ENCODE measurements at places on chromosomes 5 and 9.

DNA sequence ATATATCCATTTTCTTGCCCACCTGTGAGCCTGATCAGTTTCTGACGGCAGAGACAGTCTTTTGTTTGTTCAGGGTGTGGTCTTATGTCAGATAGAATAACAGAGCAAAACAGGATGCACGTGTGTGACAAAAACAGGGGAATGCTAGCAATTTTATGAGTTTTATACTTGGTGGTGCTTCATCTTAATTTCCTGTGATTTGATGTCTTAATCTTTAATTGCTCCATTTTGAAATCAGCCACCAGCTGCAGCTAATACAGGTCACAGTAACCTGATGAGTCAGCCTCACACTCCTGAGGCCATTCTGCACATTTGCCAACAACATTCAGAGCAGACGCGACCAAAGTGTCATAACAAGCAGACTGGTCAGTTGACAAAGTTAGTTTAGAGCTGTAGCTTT, 42.3 kb upstream of the JMY start:
- no peak for DNase-seq
- no peaks in the 10 kb centered on the region for H3K36me3 ChIP-seq
- H3K27me3 ChIP-seq = no peaks in the 10 kb centered on the region
- H3K4me3 ChIP-seq = no peak overlapping the region
- no peaks in the 10 kb centered on the region for H3K4me1 ChIP-seq
- no peak overlapping the region for H3K27ac ChIP-seq

DNA sequence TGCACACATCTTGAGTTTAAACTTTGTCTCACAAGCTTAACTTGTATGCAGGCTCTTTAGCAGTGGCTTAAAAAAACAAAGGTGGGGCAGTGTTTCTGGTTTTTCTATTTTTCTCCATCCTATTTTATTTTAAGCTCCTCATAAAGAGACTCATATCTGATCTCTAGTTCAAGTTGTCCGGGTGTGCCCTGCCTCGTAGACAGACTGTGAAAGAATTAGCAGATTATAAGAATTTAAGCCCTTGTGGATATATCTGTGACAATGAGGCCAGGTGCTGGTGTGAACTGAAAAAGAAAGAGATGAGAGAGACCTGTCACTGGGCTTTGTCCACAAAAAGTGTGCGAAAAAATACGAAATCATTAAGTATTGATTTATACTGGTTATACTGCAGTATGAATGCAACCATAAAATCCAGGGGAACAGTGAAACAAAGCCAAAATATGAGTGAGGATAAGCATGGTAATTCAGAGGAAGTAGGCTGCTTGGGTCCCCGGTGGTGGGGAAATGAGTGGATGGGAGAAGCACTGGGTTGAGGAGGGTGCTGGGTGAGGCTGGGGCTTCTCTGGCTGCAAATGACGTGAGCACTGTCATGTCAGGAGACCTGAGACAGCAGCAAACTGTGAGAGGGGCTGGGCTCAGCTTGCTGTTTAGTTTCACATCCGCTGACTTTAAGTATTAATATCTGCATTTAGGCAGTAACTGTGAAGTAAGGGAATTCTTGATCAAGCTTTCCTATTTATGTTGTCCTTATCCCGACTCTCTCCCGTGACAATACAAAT, 179.7 kb upstream of the ANKRD55 start:
- no peaks in the 10 kb centered on the region for H3K4me1 ChIP-seq
- H3K27me3 ChIP-seq = no peaks in the 10 kb centered on the region
- no peak overlapping the region for H3K27ac ChIP-seq
- H3K36me3 ChIP-seq = no peaks in the 10 kb centered on the region
- DNase-seq = no peak

DNA sequence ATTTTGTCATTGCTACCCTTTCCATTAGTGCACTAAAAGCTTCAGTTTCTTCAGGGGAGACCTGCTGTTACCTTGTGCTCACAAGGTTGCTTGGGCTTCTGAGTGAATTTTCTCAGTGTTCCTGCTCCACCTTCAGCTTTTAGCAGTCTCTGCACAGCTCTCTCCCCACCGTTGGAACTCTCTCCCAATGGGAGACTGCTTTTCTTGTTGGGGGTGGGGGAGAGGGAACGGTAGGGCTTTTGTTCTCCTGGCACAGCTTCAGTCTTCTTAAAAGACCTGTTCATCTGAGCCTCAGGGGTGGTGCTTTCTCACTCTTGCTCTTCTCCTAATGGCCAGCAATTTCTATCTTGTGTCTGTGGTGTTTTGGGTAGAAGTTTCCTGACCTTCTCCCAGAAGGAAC, 915.7 kb downstream of the EFNA5 start:
- H3K4me3 ChIP-seq = no peak overlapping the region
- H3K27me3 ChIP-seq = peaks cover 3% of the 10 kb centered on the region
- DNase-seq = no peak
- H3K4me1 ChIP-seq = no peaks in the 10 kb centered on the region
- no peak overlapping the region for H3K27ac ChIP-seq

DNA sequence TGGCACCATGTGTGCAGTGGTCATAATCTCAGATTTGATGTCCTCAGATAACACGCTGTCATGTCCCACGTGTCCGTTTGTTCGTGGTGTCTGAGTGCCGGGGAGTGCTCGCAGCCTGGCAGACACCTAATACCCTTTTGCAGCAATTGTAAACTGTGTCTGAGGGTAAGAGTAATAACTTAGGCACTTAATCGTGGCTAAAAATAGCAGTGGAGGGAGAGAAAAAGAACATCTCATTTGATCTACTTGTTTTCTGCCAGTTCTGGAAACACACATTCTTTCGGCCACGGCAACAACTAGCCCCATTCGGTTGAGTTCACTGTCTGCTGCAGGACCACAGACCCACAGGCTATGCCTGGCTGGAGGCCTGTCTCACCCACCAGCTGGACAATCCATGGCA, 16.5 kb downstream of the ADCY2 start:
- no peak overlapping the region for H3K27ac ChIP-seq
- no peak overlapping the region for H3K4me3 ChIP-seq
- no peaks in the 10 kb centered on the region for H3K27me3 ChIP-seq
- H3K36me3 ChIP-seq = no peaks in the 10 kb centered on the region
- no peak for DNase-seq

GRCh38 chr5:157290981-157291711, 25.2 kb downstream of the CYFIP2 start:
- peaks cover 38% of the 10 kb centered on the region for H3K36me3 ChIP-seq
- H3K4me1 ChIP-seq = peaks cover 44% of the 10 kb centered on the region
- H3K27ac ChIP-seq = peak overlapping the region; percentile 67
- H3K27me3 ChIP-seq = no peaks in the 10 kb centered on the region
- H3K4me3 ChIP-seq = peak overlapping the region; percentile 19

- H3K4me3 ChIP-seq = no peak overlapping the region
- peaks cover 20% of the 10 kb centered on the region for H3K27me3 ChIP-seq
- H3K36me3 ChIP-seq = no peaks in the 10 kb centered on the region
Measured at GRCh38 chr5:112013660-112014059, 256.7 kb upstream of the NREP start.

DNA sequence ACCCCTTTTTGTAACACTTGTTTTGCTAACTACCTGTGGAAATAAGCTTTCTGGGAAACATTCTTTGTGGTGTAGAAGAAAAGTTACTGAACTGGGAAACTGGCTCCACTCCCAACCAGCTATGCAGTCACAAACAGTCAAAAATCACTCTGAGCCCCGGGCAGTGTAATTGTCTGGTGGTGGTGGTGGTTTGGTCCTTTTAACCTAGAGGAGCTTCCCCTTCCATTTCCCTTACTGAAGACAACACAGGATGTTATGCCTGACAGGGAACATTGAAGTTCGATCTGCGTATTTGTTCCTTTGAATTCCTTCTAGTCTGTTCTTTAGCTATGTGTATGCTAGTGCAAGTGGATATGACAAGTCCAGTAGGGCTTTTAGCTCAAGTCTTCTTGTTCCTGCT, 56.8 kb upstream of the TBCA start:
- H3K4me1 ChIP-seq = no peaks in the 10 kb centered on the region
- no peaks in the 10 kb centered on the region for H3K36me3 ChIP-seq
- no peak for DNase-seq
- no peak overlapping the region for H3K4me3 ChIP-seq
- H3K27me3 ChIP-seq = peaks cover 28% of the 10 kb centered on the region
- no peak overlapping the region for H3K27ac ChIP-seq

- peak overlapping the region; percentile 82 for H3K4me3 ChIP-seq
- H3K36me3 ChIP-seq = no peaks in the 10 kb centered on the region
- peak; percentile 82 for DNase-seq
- peaks cover 30% of the 10 kb centered on the region for H3K4me1 ChIP-seq
Measured at GRCh38 chr5:108728566-108729241, 19.0 kb upstream of the FER start.

- H3K27me3 ChIP-seq = peaks cover 16% of the 10 kb centered on the region
- no peak overlapping the region for H3K4me3 ChIP-seq
- no peak overlapping the region for H3K27ac ChIP-seq
- H3K36me3 ChIP-seq = no peaks in the 10 kb centered on the region
- DNase-seq = no peak
Measured at GRCh38 chr5:174185506-174185905, 140.0 kb downstream of the NSG2 start.

DNA sequence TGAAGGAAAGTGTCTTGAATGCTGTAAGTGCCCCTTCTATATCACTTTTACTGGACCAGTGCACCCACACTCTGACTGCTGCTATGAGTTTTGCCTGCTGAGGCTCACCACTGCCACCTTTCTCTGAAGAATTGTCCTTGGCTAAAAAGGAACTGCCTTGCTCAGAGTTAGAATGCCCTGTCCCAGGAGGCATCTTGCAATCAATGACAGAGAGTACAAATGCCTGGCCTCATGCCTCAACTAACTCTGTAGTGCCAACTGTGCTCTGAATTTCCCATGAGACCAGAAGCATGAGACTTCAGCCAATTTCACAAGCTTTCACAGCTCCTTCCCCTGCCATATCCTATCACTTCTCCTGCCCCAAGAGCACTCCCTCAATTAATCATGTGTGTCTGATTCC, 569.7 kb downstream of the ZNF608 start:
- no peaks in the 10 kb centered on the region for H3K36me3 ChIP-seq
- no peak overlapping the region for H3K4me3 ChIP-seq
- no peaks in the 10 kb centered on the region for H3K27me3 ChIP-seq
- DNase-seq = no peak
- no peaks in the 10 kb centered on the region for H3K4me1 ChIP-seq

GRCh38 chr5:16600397-16600796, 16.4 kb downstream of the RETREG1 start:
- no peak overlapping the region for H3K4me3 ChIP-seq
- no peak overlapping the region for H3K27ac ChIP-seq
- DNase-seq = no peak
- peaks cover 7% of the 10 kb centered on the region for H3K27me3 ChIP-seq
- no peaks in the 10 kb centered on the region for H3K36me3 ChIP-seq

DNA sequence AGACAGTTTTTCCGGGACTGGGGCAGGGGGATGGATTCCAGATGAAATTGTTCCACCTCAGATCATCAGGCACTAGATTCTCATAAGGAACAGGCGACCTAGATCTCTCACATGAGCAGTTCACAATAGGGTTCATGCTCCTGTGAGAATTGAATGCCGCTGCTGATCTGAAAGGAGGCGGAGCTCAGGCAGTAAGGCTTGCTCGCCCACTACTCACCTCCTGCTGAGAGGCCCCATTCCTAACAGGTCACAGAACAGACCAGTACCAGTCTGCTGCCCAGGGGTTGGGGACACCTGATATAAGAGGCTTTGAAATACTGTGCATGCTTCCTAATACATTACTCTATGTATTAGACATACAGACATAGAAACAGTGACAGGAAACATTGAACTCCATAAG, 41.1 kb downstream of the PTPRD start:
- DNase-seq = no peak
- no peaks in the 10 kb centered on the region for H3K4me1 ChIP-seq
- no peaks in the 10 kb centered on the region for H3K27me3 ChIP-seq
- H3K27ac ChIP-seq = no peak overlapping the region

DNA sequence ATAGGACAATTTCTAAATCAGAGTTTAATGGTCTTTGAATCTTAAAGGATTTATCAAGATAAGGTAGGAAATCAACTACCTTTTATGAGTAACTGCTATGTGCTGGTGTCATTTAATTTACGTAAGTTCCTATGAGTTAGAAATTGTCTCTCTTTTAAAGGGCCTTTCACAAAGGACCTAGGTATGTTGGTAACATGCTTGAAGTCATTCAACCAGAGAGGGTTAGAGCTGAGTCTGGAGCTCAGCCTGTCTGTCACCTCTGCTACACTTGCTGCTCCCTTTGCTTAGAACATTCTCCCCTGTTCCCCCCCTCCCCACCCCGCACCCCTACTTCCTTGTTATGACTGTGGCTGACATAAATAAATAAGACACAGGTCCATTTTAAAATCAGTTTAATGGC, 190.3 kb upstream of the SEMA6A start:
- H3K36me3 ChIP-seq = no peaks in the 10 kb centered on the region
- H3K27me3 ChIP-seq = no peaks in the 10 kb centered on the region
- H3K4me3 ChIP-seq = no peak overlapping the region
- no peak for DNase-seq

- no peaks in the 10 kb centered on the region for H3K27me3 ChIP-seq
- no peaks in the 10 kb centered on the region for H3K4me1 ChIP-seq
- H3K4me3 ChIP-seq = no peak overlapping the region
- no peak overlapping the region for H3K27ac ChIP-seq
- no peak for DNase-seq
Measured at GRCh38 chr9:25418974-25419373, 259.3 kb downstream of the TUSC1 start.

DNA sequence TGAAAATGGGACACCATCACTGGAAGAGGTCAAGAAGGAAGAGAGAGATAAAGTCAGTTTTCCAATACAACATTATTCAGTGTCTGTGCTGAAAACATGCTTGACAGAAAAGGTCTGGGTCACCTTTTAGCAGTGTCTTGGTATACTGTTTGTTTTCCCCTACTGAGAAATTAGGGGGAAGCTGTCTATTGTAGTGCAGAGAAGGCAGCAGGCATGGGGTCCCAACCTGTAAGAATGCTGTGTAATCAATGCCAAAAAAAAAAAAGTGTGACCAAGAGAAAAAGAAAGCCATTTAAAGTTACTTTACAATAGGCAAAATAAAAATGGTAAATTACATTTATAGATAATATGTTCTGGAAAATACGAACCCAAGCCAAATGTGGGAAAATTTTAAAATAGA, 139.3 kb downstream of the RAB3C start:
- no peaks in the 10 kb centered on the region for H3K4me1 ChIP-seq
- H3K27ac ChIP-seq = no peak overlapping the region
- H3K27me3 ChIP-seq = peaks cover 7% of the 10 kb centered on the region

DNA sequence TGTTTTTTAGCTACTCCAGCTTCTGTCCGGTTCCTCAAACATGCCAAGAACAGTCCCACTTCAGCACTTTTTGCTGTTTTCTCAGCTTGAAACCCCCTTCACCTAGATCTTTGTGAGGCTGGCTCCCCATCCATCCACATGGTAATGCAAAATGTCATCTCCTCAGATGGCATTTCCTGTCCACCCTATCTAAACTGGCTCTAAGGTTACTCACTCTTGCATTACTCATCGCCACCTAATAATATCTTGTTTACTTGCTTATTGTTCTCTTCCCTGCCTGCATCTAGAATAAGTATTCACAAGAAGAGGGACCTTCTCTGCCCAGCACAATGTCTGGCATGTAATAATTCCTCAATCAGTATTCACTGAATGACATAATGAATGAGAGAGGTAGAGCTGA, 220.1 kb downstream of the FAM114A2 start:
- no peaks in the 10 kb centered on the region for H3K4me1 ChIP-seq
- no peak for DNase-seq
- peaks cover 13% of the 10 kb centered on the region for H3K27me3 ChIP-seq
- H3K36me3 ChIP-seq = no peaks in the 10 kb centered on the region
- H3K4me3 ChIP-seq = no peak overlapping the region

GRCh38 chr5:38339446-38339845, 81.1 kb downstream of the EGFLAM start:
- no peak overlapping the region for H3K27ac ChIP-seq
- H3K4me3 ChIP-seq = no peak overlapping the region
- H3K27me3 ChIP-seq = peaks cover 32% of the 10 kb centered on the region
- H3K36me3 ChIP-seq = no peaks in the 10 kb centered on the region
- no peaks in the 10 kb centered on the region for H3K4me1 ChIP-seq
